ENCODE measurements at places on chromosomes 2 and 18. TPM values are rescaled to one million over a fixed set of nuclear protein-coding genes. Genes with fewer than 3 reads are reported as not detected.
A peak's percentile ranks its signal among the peaks of the same experiment; 100 is the strongest.

- no peak overlapping the region for H3K27ac ChIP-seq
- no peak for DNase-seq
- no peaks in the 10 kb centered on the region for H3K27me3 ChIP-seq
- H3K4me1 ChIP-seq = no peaks in the 10 kb centered on the region
- no peaks in the 10 kb centered on the region for H3K36me3 ChIP-seq
- no peak overlapping the region for H3K4me3 ChIP-seq
Observed at GRCh38 chr2:206289391-206289790, 14.9 kb downstream of the ZDBF2 start.

- H3K27me3 ChIP-seq = no peaks in the 10 kb centered on the region
- H3K4me3 ChIP-seq = no peak overlapping the region
- no peak for DNase-seq
- H3K27ac ChIP-seq = no peak overlapping the region
- no peaks in the 10 kb centered on the region for H3K36me3 ChIP-seq
Observed at GRCh38 chr2:203225423-203226039, 13.3 kb upstream of the CYP20A1 start.

DNA sequence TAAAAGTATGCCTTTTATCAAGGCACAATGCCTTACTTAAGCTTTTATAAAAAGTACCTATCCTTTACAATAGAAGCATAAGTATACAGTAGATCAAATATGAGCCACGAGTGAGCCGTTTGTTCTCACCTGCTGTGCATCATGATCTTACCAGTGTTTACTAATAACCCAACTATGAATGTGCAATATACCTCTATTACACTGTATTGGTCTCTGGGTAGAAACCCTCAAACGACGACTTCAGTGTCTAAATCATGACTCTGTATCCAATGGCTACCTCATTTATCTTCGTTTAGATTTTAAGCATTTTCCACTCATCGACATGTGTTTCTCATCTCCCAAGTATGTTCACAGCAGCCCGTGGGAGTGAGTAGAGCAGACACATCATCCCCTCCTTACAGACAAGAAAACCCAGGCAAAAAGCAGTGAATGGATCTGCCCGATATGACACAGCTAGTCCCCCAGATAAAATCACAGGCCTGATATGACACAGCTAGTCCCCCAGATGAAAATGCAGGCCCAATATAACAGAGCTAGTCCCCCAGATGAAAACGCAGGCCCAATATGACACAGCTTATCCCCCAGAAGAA, 279.8 kb downstream of the TNS1 start:
- H3K27ac ChIP-seq = no peak overlapping the region

DNA sequence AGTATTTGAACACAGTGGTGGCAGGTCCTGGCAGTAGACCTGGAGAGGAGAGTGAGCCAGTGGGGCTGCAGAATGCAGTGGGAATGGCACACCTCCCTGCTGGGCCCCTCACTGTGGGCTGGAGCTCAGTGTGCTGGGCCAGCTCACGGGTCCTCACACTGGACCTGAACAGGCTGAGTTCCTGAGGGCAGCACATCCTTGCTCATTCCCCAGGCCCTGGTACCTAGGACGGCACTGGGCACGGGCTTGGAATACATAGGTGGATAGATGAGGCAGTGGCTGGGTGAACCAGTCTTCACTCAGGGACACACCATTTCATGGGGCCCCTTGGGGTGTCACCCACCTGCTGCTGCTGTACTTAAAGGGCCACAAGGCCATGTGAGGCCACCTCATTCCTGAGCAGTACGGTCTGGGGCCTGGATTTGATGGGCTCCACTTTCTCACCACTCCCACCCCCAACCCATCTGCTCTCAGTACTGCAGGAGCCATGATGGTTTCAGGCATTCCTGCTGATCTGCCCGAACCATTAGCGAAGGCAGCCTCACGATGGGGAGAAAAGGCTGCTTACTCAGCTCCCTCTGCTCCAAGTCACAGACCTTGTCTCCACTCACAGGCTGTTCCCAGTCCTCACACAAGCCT, 4.2 kb downstream of the TMEM177 start:
- peaks cover 8% of the 10 kb centered on the region for H3K4me1 ChIP-seq
- no peaks in the 10 kb centered on the region for H3K27me3 ChIP-seq
- H3K27ac ChIP-seq = no peak overlapping the region
- no peaks in the 10 kb centered on the region for H3K36me3 ChIP-seq

SP5 gene
- total RNA-seq = 5.1 TPM

DNA sequence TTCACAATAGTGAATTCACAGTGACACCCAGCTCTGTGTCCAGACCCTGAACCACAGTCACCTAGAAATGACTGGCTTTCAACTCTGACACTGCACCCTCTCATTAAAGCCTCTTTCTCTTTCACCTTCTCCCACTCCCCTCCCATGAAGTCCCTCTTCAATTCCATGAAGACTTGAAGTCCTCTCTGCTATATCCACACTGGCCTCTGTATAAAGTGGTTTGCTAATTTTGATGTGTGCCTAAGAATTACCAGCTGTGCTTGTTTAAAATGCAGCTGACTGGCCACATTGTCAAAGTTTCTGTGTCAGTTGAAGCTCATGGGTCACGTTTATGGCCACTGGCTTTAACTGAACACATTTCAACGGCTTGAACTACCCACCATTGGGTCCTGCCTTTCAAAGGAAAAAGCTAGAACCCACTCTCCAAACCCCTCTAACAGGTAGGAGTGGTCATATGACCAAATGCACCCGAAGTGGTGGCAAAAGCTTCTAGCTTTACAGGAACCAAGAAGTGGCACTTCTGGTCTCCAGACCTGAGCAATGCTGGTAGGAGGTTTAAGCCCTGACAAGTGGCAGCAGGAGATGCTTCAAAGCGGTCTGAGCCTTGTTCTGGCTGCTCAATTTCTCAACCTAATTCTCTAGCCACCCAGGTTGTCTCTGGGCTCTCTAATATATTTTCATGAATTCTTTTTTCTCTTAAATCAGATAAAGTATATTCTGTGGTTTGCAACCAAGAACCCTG, 34.2 kb downstream of the B4GALT6 start:
- no peak for DNase-seq
- no peaks in the 10 kb centered on the region for H3K36me3 ChIP-seq
- H3K27ac ChIP-seq = no peak overlapping the region

DLGAP1 gene
- 3.6 TPM for total RNA-seq

- H3K4me3 ChIP-seq = peak overlapping the region; percentile 94
- peaks cover 9% of the 10 kb centered on the region for H3K4me1 ChIP-seq
- H3K27me3 ChIP-seq = no peaks in the 10 kb centered on the region
- peak overlapping the region; percentile 100 for H3K27ac ChIP-seq
Observed at GRCh38 chr2:173963323-173963816, 1.8 kb downstream of the SP3 start.

ALLC gene
- not detected for total RNA-seq

GRCh38 chr2:187527262-187527661, 27.0 kb downstream of the TFPI start:
- no peak for DNase-seq
- H3K27ac ChIP-seq = no peak overlapping the region
- H3K4me1 ChIP-seq = no peaks in the 10 kb centered on the region
- H3K36me3 ChIP-seq = peaks cover 3% of the 10 kb centered on the region
- H3K4me3 ChIP-seq = no peak overlapping the region

Data from left lung (tissue), 14 donors.